ENCODE measurements at places on chromosomes 3 and 15. TPM values are rescaled to one million over a fixed set of nuclear protein-coding genes. Genes with fewer than 3 reads are reported as not detected.
A peak's percentile ranks its signal among the peaks of the same experiment; 100 is the strongest.

DNA sequence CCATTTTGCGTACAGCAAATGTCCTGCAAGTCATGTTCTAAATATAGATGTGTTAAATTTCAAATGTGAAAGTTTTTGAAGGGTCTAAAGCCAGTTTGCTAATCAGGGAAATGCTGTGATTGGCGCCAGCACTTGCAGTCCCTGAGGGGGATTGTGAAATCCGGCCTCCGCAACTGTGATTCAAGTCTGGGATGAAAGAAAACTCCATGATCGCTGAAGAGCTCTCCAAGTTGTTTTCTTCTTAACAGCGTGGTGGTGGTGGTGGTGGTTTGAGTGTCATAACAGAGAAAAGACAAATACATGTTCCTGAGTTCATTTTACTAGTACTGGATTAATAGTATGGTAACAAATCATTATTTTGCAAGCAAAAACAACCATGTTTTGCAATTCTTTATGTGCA lies 51.8 kb downstream of the MITF start:
- peak; percentile 72 for DNase-seq

DNA sequence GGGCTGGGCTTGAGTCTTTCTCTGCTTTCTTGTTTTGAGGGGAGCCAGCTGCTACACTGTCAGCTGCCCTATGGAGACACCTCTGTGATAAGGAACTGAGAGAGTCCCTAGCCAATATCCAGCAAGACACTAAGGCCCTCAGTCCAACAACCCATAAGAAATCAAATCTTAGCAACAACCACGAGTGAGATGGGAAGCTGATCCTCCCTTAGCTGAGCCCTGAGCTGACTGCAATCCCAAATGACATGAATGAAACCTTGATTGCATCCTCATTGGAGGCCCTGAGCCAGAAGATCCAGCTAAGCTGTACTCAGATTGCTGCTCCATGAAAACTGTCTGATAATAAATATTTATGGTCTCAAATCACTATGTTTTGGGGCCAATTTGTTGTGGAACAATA lies 302.1 kb upstream of the MME start:
- DNase-seq: no peak

- DNase-seq: no peak
Observed at GRCh38 chr3:112247900-112248299, 46.1 kb downstream of the SLC9C1 start.

GRCh38 chr15:69740684-69741083 lies 288.1 kb downstream of the RPLP1 start:
- no peak for DNase-seq

SEMA7A gene
- total RNA-seq: 128 TPM

CSPG4 gene
- 99.8 TPM for total RNA-seq
